ENCODE measurements at places on chromosomes 1 and 21. TPM values are rescaled to one million over a fixed set of nuclear protein-coding genes. Genes with fewer than 3 reads are reported as not detected.
A peak's percentile ranks its signal among the peaks of the same experiment; 100 is the strongest.

GRCh38 chr1:12090326-12090725 lies 27.2 kb downstream of the TNFRSF8 start:
- DNase-seq: no peak
- H3K4me3 ChIP-seq: no peak overlapping the region
- H3K36me3 ChIP-seq: no peaks in the 10 kb centered on the region
- no peak overlapping the region for H3K27ac ChIP-seq
- no peaks in the 10 kb centered on the region for H3K4me1 ChIP-seq

GRCh38 chr1:100076319-100076718 lies 56.4 kb downstream of the SASS6 start:
- no peaks in the 10 kb centered on the region for H3K27me3 ChIP-seq
- DNase-seq: no peak
- no peaks in the 10 kb centered on the region for H3K4me1 ChIP-seq
- H3K4me3 ChIP-seq: no peak overlapping the region
- no peaks in the 10 kb centered on the region for H3K36me3 ChIP-seq

DNA sequence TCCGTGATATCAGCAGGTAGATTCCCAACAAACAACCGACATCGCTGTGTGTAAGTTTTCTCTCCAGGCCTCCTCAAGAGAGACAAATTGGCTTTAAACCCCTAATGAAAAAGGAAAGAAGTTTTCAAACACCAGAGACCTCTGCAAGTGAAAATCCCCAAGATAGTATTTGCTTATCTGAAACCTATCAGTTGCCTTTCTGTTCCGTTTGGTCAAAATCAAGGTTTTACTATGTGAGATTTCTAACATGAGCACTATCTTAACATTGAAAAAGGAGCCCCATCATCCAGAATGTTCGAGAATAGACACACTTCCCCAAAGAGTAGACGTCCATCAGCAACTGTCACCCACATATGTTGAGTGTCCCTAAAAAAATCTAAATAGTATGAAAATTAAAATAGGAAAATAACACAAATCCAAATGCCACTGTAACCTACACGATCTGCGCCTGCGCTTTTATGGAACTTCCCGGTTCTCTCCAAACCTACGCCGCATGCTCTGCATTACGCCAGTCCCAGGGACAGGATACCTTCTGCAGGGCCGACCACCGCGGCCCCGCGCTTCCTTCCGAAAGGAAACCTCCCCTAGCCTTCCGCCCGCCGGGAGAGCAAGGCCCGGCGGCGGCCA lies 1.4 kb downstream of the SFPQ start:
- peak overlapping the region; percentile 98 for H3K4me3 ChIP-seq
- H3K27ac ChIP-seq: peak overlapping the region; percentile 100
- peaks cover 51% of the 10 kb centered on the region for H3K36me3 ChIP-seq
- no peak for DNase-seq
- no peaks in the 10 kb centered on the region for H3K27me3 ChIP-seq

The AMY1A gene
- not detected for polyA plus RNA-seq

The RHOU gene
- polyA plus RNA-seq: 18.9 TPM

The TMEM52 gene
- 137 TPM for polyA plus RNA-seq

All from psoas muscle (tissue), 8 donors.